ENCODE measurements at places on chromosomes 12 and 14.

- no peak for DNase-seq
Observed at GRCh38 chr12:89328151-89329030, 23.9 kb downstream of the DUSP6 start.

- DNase-seq, result peak; percentile 30
Observed at GRCh38 chr12:65492998-65493912, 214.8 kb downstream of the MSRB3 start.

DNA sequence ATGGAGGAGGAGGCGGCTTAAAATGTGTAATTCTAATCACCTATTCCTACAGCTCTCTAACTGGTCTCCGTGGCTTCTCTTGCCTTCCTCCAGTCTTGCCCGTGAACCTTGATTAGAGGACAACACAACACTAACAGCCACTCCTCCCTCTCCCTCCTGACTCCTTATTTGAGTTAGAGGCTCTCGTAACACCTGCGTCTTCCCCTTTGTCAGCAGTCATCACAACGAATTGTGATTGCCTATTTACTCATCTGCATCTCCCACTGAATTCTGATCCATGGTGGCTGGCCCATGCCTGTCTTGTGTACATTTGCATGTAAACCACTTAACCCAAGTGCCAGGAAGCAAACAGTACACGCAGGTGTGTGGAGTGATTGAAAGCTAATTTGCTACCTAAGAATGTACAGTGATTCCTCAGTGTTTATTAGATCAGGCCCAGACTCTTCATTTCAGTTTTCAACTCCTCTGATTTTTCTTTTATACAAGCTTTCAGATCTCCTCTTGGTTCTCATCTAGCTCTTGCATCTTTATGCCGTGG lies 154.5 kb downstream of the MON2 start:
- DNase-seq, result no peak

- DNase-seq, result no peak
Observed at GRCh38 chr12:10853776-10854175, 4.5 kb upstream of the PRR4 start.

- DNase-seq, result no peak
Observed at GRCh38 chr12:116346222-116346621, 68.7 kb upstream of the MED13L start.

DNA sequence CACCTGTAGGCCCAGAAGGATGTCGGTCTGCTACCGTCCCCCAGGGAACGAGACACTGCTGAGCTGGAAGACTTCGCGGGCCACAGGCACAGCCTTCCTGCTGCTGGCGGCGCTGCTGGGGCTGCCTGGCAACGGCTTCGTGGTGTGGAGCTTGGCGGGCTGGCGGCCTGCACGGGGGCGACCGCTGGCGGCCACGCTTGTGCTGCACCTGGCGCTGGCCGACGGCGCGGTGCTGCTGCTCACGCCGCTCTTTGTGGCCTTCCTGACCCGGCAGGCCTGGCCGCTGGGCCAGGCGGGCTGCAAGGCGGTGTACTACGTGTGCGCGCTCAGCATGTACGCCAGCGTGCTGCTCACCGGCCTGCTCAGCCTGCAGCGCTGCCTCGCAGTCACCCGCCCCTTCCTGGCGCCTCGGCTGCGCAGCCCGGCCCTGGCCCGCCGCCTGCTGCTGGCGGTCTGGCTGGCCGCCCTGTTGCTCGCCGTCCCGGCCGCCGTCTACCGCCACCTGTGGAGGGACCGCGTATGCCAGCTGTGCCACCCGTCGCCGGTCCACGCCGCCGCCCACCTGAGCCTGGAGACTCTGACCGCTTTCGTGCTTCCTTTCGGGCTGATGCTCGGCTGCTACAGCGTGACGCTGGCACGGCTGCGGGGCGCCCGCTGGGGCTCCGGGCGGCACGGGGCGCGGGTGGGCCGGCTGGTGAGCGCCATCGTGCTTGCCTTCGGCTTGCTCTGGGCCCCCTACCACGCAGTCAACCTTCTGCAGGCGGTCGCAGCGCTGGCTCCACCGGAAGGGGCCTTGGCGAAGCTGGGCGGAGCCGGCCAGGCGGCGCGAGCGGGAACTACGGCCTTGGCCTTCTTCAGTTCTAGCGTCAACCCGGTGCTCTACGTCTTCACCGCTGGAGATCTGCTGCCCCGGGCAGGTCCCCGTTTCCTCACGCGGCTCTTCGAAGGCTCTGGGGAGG lies at the start of gene LTB4R:
LTB4R (plus strand) TSS at position 857 of the 959 bp plus-strand sequence. CDS start 4,150 bp downstream, outside the sequence.
- DNase-seq, result peak; percentile 50

GRCh38 chr12:6626654-6627283 lies 9.0 kb downstream of the LPAR5 start:
- no peak for DNase-seq

- DNase-seq, result no peak
Observed at GRCh38 chr12:64671681-64672080, 61.4 kb downstream of the RASSF3 start.

- DNase-seq, result no peak
Observed at GRCh38 chr12:3202096-3202495, 124.9 kb downstream of the TSPAN9 start.

DNA sequence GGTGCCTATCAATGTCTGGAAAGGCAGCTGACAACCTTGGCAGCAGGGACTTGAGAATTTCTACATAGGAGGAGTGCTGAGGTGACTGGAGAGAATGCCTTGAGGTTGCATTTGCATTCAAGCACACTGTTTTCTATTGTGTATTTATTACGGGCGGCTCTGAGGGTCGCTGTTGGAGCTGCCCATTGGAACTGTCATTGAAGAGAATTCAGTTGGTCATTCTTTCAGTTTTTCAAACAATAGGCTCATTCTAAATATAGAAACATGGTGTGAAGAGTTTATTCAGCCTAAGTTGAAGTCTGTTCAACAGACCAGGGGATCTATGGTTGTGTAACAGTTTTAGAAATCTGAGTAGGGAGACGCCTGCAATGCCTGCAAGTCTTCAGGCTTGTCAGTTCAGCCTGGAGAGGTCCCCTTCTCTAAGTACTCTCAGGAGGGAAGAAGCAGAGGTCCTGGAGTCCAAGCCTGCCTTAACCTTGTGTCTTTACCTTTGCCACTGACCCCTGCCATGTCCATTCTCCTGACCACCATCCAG lies 9.8 kb upstream of the ABHD12B start:
- peak; percentile 32 for DNase-seq

- peak; percentile 15 for DNase-seq
Observed at GRCh38 chr14:33451211-33451610, 499.7 kb downstream of the EGLN3 start.

DNA sequence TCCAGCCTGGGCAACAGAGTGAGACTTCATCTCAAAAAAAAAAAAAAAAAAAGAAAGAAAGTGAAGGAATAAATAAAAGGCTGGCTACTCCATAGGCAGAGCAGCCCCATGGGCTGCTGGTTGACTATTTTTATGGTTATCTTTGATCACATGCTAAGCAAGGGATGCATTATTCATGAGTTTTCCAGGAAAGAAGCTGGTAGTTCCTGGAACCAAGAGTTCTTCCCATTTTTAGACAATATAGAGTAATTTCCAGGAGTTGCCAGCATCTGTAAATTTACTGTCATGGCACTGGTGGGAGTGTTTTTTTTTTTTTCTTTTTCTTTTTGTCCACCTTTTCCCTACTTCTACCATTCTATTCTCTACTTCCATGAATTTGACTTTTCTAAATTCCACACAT lies 24.2 kb downstream of the FGD4 start:
- DNase-seq, result no peak

- DNase-seq, result no peak
Observed at GRCh38 chr12:70260646-70261045, 17.4 kb downstream of the CNOT2 start.

DNA sequence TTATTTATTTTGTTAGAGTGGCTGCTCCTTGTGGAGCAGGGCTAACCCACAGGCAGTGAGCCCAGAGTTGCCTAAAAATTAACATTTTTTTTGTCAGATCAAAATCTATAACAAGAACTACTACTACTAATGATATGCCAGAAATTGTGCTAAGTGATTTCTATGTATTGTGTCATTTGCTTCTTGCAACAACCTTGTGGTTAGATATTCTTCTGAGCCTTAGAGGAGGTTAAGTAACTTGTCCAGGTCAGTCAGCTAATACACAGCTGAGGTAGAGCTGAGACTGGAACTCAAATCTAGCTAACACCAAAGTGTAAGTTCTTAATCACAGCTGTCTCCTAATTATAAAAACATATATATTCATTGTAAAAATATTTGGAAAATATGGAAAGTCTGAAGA lies 29.8 kb downstream of the CFL2 start:
- peak; percentile 75 for DNase-seq

- DNase-seq, result peak; percentile 87
Observed at GRCh38 chr12:87270919-87271318, 758.3 kb downstream of the C12orf50 start.

DNA sequence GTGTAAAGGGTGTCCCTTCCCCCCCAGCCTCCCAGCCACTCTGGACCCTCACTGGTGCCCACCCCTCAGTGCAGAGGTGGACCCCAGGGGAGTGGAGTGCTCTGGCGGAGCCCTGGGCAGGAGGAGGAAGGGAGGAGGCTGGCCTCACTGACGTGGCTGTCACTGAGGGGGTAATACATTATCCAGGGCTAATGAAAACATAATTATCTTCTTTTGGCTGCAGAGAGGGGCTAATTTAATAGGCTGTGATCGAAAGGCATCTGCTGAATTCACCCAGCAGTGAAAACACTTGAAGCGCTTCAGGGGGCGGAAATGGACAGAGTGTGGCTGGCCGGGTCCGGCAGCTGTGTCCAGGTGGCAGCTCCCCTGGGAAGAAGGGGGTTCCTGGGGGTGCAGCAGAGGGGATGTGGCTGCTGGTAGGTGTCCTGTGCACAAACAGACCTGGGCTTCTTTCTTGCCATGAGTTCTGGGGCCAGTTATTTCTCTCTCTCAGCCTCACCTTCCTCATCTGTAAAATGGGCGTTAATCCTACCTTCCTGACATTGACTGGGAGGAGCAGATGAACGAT lies 3.7 kb upstream of the NOS1 start:
- DNase-seq, result no peak

DNA sequence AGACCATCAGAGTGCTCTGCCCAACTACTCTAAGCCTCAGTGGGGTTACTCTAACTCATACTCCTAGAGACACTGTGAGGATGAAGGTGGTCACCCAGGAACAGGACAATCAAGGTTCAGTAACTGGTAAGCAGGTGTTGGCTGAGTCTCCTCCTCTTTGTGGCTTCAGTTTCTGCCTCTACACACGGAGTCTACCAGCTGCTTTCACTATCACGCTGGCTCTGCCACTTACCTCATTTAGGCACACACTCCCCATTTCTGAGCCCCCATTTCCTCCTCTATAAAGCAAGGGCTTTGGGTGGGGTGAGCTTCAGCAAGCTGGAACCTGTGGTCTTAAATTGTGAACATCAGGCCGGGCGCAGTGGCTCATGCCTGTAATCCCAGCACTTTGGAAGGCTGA lies 7.3 kb upstream of the TCHP start:
- no peak for DNase-seq

DNA sequence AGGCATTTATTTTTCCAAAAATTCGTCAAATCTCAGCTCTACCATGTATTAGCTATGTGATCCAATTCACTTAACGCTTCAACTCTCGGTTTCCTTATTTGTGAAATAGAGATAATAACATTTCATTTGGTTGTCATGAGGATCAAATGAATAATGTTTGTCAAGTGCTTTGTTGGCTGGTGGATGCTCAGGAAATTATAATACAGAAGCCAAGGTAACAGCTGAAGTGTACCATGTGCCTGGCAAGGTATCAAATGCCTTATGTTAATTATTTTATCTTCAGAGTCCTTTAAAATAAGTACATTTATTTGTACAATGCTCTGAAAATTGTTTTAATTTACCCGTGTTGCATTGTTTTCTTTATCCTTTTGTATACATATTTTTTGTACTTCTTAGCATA lies 6.1 kb upstream of the PRKCH start:
- no peak for DNase-seq

- no peak for DNase-seq
Observed at GRCh38 chr14:80933282-80933681, 8.3 kb downstream of the CEP128 start.

DNA sequence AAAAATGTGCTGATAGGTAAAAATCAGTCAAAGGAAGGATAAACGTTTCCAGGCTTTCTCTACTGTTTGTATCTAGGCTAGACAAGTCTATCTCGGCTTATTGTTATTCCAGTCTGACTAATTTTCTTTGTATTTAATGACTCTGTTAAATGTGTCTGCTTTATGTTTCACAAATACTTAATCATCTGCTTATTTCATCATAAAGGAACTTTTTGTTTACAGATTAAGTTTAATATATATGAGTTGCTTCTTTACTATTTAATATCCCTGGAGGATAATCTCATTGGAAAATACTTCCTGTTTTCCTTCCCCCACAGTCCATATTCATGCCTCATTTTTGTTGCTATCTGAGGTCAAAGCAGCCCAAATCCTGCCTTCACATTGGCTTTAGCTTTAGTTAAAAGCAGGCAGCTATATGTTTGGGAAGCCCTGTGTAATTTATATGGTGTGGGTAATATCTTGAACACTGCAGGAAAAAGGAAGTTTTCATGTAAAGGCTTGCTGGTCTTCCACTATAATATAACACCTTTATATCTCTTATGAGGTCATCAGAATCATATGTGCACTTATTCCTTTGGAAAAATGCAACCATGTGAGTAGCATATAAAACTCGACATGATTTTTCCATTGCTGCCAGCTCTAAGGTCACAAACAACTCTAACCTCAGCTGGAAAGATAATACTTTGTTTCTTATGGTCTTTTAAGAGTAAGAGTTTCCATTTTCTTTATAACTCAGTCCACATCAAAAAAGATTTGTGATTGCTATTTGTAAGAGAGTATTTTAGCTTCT lies 76.8 kb downstream of the ALX1 start:
- no peak for DNase-seq

- DNase-seq, result no peak
Observed at GRCh38 chr14:70935135-70935534, 27.9 kb downstream of the PCNX1 start.

- DNase-seq, result no peak
Observed at GRCh38 chr12:109989380-109989779, 6.8 kb downstream of the GIT2 start.

DNA sequence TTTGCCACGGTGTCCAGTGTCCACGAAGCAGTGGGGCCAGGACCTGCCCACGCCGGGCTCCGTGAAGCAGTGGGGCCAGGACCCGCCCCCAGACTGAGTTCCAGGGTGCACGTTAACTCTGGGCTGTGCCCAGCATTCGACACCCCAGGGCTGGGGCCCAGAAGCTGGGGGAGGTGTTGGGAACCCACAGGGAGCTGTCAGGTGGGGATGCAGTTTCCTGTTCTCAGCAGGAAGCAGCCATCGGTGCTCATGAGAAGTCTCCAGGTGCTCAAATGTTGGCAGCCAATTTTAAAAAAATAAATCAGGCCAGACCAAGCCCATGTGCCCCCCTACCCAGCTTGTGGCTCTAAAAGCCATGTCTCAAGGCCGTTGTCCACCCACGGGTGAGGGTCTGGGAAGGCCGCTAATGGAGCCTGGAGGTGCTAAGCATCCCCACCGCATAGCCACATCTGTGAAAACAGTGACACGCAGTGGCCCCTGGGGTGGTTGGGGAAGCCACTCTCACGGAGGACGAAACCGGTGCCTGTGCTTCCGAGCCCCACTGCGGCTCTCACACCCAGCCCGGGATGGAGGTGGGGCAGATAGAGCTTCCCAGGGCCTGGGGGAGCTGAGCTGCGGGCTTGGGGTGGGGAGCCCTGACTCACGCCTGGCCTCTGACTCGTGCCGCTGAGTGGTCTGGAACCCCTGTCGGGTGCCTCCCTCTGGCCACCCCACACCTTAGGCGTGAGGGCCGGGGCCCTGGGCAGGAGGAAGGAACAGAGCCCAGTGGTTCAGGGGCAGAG lies 53.5 kb downstream of the FBRSL1 start:
- no peak for DNase-seq

Measured in renal cortical epithelial cell (primary cell).